ENCODE measurements at places on chromosomes 3 and 15.

DNA sequence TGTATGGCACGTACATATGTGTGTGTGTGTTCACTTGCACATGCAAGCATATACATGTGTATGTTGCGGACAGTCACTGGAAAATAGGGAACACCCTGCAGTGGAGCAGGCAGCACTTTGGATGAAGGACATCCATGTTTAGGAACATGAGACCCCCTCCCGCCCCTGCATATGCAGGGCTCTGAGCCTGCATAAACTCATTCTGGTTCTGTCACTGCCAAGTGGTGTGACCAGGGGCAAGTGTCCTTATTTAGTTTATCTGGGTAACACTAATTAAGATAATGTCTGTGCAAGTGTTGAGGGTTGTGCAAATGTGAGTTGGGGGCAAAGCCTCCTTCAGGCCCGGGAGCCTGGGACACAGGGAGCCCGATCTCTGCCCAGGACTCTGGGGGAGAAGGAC is 105.7 kb downstream of the CORO2B start:
- DNase-seq: no peak

GRCh38 chr3:55868347-55868746 is 381.2 kb upstream of the WNT5A start:
- DNase-seq: no peak

DNA sequence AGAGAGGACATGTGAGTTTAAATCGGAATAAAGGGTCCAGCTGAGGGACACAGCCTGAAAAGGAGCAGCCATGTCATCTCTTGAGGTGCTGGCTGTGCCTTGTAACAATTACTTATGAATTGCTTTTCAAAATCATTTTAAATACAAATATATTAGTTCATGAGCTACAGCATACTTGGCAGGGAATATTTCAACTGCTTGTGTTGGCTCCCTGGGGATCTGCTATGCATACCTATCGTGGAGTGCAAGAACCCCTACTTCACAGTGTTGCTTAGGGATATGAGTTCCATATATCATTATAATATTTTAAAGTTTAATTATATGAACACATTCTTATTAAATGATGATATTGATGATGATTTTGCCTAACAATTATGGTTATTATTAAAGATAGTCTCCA is 19.1 kb upstream of the P2RY14 start:
- DNase-seq: no peak

DNA sequence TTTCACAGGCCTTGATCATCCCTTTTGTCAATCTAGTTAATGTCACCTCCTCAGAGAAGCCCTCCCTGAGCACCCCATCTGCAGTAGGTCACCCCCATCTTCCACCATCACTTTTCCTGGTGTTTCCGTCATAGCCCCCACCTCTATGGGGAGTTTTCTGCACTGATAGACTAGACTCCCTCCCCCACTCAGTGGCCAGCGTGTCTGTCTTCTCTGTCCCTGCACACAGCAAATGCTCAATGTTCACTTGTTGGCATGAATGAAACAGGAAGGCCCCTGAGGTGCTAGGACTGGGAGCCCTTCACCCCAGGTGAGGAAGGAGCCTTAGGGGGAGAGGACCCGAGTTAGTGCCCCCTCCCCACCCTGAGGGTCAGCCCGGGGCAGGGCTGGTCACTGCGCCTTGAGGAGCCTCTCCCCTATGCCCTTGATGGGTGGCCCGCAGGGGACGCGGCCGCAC is 15.8 kb upstream of the FANCD2 start:
- DNase-seq: no peak

- DNase-seq: peak; percentile 59
Observed at GRCh38 chr15:74653426-74654102, 37.9 kb downstream of the CLK3 start.

DNA sequence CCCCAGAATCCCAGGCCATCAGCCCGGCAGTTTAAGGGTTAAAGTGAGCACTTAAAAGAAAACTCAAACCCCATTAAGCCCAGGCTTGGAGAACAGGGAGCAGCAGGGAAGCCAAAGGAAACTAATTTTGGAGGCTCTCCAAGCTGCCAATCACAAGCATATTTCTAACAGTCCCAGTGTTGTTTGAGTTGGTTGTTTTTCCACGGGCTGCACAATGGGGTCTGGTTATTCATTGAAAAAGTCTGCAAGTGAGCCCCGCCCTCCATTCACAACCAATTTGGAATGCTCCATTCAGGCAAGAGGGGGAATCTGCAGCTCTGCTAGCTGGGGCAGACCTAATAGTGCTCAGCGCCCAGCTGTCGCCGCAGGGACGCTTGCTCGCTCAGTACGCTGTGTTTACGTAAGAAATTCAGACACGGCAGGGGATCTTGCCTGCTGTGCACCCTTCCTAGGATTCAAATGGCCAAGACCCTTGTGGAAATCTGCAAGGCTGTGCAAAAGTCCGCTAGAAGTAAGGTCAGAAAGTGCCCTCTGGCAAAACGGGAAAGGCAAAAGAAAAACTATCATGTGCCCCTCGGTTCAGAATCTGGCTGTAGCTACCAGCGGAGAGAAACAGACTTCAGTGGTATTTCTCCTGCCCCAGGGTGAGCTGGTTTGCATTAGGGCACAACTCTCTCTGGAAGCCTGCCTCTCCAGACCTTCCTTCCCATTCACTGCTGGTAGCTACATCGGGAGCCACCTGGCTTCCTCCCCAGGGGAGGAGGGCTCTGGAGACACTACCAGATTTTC is 11.0 kb downstream of the ETV5 start:
- peak; percentile 78 for DNase-seq

DNA sequence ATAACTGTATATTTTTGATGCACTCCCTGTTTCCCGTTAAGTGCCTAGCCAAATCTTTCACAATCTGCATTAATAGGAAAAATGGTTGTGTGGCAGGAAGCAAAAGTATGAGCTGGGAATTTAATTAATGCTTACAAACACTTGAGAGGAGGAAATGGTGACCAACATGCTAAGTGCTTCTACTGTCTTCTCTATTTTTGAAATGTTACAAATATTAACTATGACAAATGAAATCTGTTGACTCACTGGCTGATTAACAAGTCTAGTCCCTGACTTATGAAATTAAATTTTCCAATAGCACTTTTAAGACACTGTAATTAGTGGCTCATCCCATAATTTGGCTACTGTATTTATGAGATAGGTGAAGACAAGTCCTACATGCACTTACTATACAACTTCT is 446.9 kb upstream of the DPPA4 start:
- DNase-seq: no peak

- DNase-seq: no peak
Observed at GRCh38 chr15:93478947-93479346, 389.9 kb upstream of the RGMA start.

- no peak for DNase-seq
Observed at GRCh38 chr15:32796856-32797255, 79.1 kb downstream of the GREM1 start.

DNA sequence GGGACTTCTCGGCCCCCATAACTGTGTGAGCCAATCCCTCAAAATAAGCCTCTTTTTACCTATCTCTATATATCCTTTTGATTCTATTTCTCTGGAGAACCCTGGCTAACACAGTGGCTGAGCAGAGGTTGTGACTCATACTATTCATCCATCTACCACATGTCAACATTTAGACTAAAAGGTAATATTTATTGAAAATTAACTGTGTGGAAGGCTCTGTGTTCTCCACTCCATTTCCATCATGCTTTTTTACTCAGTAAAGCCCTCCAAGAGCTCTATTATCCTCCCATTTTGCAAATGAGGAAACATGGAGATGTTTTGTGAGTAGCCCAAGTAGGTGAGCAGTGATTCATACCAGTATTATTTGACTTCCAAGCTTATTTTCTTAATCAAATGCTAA is 217.9 kb upstream of the DCBLD2 start:
- DNase-seq: peak; percentile 36

DNA sequence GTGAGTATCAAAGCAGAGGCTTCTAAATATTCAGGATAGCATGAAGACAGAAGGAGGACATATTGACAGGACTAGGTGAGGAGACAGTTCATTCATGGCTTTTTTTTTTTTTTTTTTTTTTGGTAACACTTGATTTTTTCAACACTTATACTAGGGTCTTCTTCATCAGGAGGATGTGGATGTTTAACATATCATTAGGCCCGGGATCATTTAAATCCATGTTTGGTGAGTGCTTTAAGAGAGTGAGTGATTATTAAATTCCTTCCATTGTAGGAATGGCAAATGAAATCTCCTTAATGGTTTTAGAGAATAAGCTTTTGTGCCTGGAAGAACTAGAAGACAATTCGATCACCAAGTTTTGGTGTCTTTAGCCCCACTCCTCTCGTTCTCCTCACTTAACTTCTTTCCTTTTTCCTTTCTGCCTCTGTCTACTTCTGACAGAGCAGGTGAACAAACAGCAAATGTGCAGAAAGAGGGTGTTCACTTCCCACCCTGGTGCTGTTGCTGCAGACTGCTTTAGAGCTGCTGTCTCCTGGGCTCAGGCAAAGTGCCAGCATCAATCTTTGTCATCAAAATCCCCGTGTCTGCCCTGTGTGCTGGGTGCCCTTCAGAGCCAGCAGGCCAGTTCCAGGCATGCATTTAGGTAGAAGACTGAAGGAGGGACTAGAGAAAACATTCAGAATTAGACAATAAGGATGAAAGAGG is 35.6 kb upstream of the RAB11A start:
- DNase-seq: no peak

DNA sequence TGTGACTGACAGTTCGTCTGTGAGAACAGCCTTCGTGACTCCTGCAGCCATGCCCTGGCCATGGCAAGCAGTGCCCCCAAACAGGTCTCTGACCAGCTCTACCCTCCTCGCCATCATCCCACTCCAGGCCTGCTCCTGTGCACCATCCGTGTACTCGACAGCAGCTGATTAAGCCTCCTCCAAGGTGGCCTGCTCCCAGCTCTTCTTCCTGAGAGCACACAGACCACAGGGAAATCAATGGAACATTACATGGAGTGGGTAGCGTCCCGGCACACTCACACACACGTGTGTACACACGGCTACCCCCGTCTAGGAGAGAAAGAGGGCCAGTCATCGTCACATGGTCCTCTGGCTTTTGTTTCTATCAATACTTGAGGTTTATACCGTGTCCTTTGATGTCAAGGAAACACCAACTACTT is 21.1 kb downstream of the ANXA2 start:
- DNase-seq: no peak

GRCh38 chr15:82843566-82843965 is 34.1 kb downstream of the WHAMM start:
- no peak for DNase-seq

GRCh38 chr3:129994883-129995559 is 20.5 kb downstream of the TRH start:
- DNase-seq: no peak

DNA sequence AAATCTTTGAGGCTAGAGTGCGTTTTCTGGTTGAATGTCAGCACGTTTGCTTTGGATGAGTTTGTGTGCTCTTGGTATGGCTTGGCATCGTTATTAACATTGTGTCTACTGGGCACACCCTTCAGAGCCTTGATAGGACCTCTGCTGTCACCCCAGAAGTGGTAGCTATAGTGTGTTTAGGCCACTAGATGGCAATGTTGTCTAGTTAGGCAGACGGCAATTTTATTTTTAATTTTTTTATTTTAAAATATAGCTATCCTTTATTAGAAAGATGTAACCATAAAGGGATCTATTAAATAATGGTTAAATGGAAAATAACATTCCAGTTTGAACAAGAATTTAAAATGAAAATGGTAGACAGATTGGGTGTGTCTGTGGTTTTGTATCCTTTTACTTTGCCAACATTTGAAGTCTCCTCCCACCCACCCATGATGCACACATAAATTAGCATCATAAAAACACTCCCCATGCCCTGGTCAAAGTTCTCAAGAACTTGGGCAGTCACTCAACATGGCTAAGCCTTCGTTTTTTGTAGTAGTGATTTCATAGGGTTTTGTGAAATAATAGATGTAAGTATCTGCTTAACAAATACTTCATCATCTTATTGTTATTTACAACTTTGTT is 200.7 kb downstream of the KCNH8 start:
- DNase-seq: peak; percentile 1

GRCh38 chr3:133834621-133835417 is 29.2 kb downstream of the SRPRB start:
- no peak for DNase-seq

GRCh38 chr3:93969443-93969842 is 4.3 kb downstream of the PROS1 start:
- peak; percentile 39 for DNase-seq

DNA sequence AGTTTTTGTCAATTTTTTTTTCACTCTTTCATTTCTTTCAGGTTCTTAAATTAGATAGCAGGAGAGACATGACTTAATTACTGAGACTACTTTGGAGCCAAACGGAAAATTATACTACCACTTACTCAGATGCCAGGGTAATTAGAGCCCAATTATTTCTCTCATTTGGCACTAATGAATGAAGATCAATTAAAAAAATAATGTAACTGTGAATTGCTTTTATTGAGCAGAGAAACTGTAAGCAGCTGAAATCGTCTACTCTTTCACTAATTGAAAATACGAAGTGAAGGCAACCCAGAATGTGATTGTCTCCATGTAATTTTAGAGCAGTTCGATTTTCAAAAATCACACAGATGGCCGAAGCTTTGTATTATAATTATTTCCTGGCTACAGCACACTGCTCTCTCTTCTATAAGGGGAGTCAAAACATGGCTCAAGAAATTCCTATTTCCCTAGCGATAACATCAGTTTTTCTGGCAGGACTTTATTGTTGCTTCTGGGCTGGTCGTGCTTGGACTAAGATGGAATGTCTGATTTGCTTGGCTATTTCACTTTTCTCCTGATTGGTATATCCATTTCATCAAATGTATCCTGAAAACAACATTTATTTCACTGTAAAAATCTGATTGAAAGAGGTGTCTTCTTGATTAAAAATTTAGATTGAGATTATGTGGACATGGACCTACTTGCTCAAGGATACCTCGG is 55.8 kb upstream of the PDZRN3 start:
- no peak for DNase-seq

- DNase-seq: no peak
Observed at GRCh38 chr15:62280625-62281024, 115.5 kb upstream of the C2CD4B start.

- DNase-seq: no peak
Observed at GRCh38 chr3:71047616-71048531, 535.7 kb downstream of the FOXP1 start.

DNA sequence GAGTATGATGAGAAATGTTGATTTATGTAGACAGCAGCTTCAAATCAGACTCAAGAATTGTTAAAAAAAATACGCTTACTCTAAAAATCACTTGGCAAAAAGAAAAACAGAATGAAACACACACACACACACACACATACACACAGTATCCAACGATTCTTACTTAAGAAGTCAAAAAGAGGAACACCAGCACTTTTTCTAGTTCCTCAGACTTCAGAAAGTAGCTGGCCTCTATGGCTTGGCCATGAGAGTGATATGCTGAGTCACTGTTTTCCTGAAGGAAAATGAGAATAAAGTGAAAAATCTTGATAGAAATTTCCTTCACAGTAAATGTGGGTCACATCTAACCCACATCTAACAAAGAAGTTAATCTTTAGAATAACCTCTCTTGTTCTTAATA is 22.1 kb downstream of the CNTN3 start:
- peak; percentile 42 for DNase-seq

- no peak for DNase-seq
Observed at GRCh38 chr15:98794211-98794610, 145.9 kb downstream of the IGF1R start.

GRCh38 chr3:111087924-111088469 is 16.4 kb downstream of the NECTIN3 start:
- DNase-seq: no peak

GRCh38 chr15:101031213-101031612 is 112.1 kb downstream of the LRRK1 start:
- peak; percentile 32 for DNase-seq

- DNase-seq: no peak
Observed at GRCh38 chr3:48631516-48632448, 3.5 kb downstream of the SLC26A6 start.
